Spleen (tissue), 13 donors: ENCODE measurements at places on chromosomes 3 and 15. TPM values are rescaled to one million over a fixed set of nuclear protein-coding genes. Genes with fewer than 3 reads are reported as not detected.

The MFAP1 gene
- total RNA-seq: 18.8 TPM

The TSPAN3 gene
- 112 TPM for total RNA-seq

The GCNT3 gene
- 0.51 TPM for total RNA-seq

The TM6SF1 gene
- 12.3 TPM for total RNA-seq

The SLC15A2 gene
- total RNA-seq: 17.2 TPM

The SSUH2 gene
- total RNA-seq: 1.2 TPM

The PSTPIP1 gene
- total RNA-seq: 130 TPM

The CALML4 gene
- 10.4 TPM for total RNA-seq

The PAQR5 gene
- 0.27 TPM for total RNA-seq

The PLCB2 gene
- 185 TPM for total RNA-seq

The PRSS50 gene
- total RNA-seq: not detected

The AGBL1 gene
- total RNA-seq: not detected

The ERC2 gene
- total RNA-seq: 0.27 TPM

The IRAK2 gene
- total RNA-seq: 10.3 TPM

The GRM7 gene
- not detected for total RNA-seq

The TTC23 gene
- total RNA-seq: 15.1 TPM

The ZMYND10 gene
- total RNA-seq: 1.5 TPM

The GOLGA8J gene
- not detected for total RNA-seq

The GOLGA8R gene
- 4.7 TPM for total RNA-seq

The SCAMP5 gene
- 7.9 TPM for total RNA-seq

The CCNL1 gene
- total RNA-seq: 230 TPM
